ENCODE measurements at places on chromosomes 5 and 9. TPM values are rescaled to one million over a fixed set of nuclear protein-coding genes. Genes with fewer than 3 reads are reported as not detected.

- no peak for DNase-seq
These were observed 743.0 kb downstream of the KCTD16 start for GRCh38 chr5:144913661-144914060.

DNA sequence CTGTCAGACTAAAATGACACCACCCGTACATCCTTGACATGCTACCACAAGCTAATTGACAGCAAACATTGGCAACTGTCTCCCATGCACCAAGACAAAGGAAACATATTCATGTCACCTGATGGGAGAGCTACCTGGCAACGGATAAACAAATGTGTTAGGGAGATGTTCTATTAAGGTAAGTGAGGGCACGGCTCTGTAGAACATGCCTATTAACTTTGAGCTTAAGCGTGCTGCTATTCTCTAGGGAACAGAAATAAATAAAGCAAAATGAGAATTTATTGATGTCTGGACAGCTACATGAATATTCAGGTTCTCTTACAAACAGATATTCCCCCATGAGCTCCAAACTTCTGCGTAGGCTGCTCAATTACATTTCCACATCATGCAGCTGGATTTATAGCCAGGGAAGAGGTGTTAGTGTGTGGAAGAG lies 361.4 kb upstream of the RFX3 start:
- DNase-seq: no peak

GRCh38 chr5:65395526-65396155 lies 86.1 kb downstream of the ADAMTS6 start:
- DNase-seq: no peak

- no peak for DNase-seq
These were observed at the start of gene HACD4 for GRCh38 chr9:21031091-21031807. Gene HACD4, minus strand, starts transcription at chr9:21031640. Its CDS starts 50 bp downstream, at chr9:21031590.

- no peak for DNase-seq
These were observed 137.6 kb downstream of the CCDC192 start for GRCh38 chr5:127840809-127841208.

DNA sequence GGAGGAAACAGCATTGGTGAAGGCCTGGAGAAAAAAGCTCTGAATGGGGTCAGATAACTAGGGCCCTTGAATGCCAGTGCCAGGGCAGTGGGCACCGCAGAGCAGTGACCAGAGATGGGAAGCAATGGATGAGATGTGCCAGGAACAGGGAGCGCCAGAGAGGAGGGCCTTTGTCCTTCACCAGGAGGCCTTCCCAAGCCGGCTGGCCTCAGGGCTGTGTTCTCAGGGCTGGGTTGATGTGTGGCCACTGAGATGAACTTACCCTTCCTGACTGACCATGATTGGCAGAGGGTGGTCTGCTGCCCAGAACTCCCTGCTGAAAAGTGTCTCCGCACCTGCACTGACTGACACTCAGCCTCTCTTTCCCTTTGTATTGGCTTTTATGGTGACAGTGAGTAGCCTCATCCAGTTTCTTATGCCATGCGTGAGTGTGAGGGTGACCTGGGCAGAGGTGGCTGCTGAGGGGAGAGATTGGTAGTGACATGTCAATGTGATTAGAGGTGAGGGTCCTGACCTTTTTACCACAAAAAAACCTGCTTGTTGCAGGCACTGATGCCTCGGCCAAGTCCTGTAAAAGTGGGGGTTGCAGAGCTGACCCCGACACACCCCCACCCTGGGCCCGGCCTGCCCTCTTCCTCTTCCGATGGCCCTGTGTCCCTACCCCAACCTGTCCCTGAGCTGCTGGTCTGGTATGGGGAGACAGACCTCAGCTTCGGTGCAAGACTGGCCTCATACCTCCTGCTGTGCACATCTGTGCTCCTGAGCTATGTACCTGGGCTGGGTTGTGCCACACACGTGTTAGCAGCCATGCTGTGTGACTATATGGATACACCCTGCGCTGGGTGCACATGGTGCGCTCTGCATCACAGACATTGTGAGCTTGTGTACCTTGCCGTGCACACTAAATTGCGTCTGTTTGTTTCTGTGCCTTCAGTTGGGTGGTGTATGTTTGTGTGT lies 57.1 kb upstream of the PSD2 start:
- no peak for DNase-seq

DNA sequence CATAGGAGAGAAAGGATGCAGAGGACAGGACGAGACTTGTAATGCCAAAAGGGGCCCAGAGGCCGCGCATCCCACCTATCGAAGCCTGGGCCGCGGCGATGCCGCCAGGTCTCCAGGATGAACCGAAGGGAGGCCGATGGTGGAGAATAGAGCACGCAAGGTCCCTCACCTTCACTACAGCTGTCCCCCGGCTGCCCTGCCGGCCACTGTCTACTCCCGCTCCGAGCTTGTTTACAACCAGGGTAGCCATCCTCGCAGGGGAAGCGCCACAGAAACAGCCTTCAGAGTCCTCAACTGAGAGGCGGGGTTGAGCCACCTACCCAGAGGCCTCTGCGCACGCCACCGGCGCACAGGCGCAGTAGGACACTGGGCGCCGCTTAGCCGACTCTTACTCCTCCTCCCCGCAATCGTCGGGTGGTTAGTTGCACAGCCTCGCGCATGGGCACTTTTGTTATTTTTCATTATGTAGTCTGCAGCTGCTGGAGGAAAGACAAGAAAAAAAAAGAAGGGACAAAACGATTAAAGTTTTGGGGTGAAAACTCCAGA lies at the start of gene TRIM23:
TSS of gene TRIM23 (minus strand) at position 309 of the 546 bp plus-strand sequence. CDS start at position 250, 59 bp downstream.
- peak; percentile 55 for DNase-seq

GRCh38 chr9:14924230-14925219 lies 14.3 kb upstream of the FREM1 start:
- no peak for DNase-seq

The PAM gene
- total RNA-seq: 113 TPM

Data from omental fat pad (tissue), 4 donors.